CD4-positive, alpha-beta T cell treated with Interleukin-21 for 1 hour (primary cell): ENCODE measurements at places on chromosomes 5 and 9.

GRCh38 chr9:12631866-12632265 lies 61.3 kb upstream of the TYRP1 start:
- no peak for DNase-seq

GRCh38 chr5:64883912-64884311 lies 115.2 kb downstream of the CWC27 start:
- no peak for DNase-seq

DNA sequence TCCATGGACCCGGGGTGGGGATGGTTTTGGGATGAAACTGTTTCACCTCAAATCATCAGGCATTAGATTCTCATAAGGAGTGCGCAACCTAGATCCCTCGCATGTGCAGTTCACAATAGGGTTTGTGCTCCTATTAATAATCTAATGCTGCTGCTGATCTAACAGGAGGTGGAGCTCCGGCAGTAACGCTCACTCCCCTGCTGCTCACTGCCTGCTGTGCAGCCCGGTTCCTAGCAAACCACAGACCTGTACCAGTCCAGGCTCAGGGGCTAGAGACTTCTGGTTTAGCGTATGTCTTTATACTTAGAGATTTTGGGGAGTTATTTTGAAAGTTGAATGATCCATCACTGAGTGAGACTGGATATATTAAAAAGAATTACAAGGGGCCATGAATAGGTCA lies 50.2 kb downstream of the RICTOR start:
- DNase-seq, result no peak

- DNase-seq, result no peak
These were observed 51.7 kb downstream of the DAB2IP start for GRCh38 chr9:121703014-121703734.

DNA sequence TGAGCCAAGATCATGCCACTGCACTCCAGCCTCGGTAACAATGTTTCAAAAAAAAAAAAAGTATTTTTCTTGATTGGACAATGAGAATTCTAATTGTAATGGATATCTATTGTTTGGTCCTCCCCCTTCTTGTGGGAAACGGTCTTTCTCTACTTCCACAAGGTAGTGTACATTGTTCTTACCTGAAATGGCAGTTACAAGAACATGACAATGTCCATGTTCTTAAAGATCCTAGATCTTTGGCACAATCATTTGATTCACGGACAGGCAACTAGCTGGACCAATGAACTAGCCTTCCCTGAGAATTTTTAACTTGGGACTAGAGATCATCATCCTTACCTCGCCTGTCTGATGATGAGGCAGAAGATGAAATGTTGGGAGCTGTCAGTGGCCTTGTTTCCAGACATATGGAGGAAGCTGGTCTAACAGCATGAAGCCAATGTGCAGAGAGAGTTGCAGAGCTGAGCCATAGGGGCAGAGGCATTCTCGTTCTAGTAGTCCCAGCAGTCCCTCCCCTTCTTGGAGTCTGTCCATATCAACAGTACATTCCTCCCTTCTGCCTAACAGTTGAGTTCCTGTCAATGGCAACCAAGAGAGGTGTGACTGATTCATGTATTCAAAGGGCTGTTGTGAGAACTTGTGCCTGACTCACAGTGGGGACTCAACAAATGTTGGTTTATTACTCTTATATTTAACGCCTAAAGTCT lies 2.1 kb upstream of the MARCHF6 start:
- DNase-seq, result no peak

- DNase-seq, result no peak
These were observed 32.8 kb upstream of the LAMC3 start for GRCh38 chr9:130975932-130976841.

DNA sequence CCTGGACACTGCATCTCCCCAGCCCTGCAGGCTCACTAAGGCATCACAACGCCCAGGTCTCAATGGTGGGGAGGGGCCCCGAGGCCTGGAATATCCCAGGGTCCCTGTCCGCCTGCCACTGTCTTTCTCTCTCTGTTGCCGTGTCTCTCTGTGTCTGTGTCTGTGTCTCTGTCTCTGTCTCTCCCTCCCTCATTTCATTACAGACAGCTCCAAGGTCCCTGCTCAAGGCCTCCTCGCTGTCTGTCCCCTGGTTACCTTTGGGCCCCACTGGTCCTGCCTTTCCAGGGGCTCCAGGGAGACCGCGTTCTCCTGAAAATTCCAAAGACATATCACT lies 3.2 kb downstream of the FCN1 start:
- no peak for DNase-seq

GRCh38 chr9:114697951-114698351 lies 16.0 kb upstream of the TEX48 start:
- no peak for DNase-seq
